Thymus (tissue), 14 donors: ENCODE measurements at places on chromosomes 3 and 15.

DNA sequence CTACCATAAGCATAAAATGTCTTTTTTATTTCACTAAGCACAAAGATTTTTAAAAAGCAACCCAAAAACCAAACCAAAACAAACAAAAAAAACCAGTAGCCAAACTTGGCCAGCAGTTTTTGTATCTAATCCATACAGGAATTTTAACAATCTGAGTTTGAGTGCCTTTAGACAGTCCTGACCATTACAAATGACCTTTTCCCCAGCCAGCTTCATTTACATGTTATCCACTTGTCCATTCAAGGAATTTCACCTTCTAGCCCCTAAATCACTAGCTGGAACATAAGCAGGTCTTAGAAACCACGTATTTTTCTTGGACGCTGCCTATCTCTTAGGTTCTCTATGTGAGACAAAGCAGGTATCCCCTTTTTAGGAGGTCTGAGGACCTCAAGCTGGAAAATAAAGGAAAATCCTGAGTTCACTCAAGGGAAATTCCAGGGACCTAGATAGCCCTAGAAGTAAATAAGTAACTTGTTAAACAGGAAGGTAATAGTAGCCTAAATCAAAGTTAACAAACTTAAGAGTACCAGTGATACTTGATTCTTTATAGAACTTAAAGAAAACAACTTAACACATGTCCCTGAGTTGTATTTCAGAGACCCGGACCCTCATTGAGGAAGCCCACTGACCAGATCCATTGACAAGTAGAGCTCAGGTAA is 34.2 kb downstream of the CIP2A start:
- DNase-seq, result no peak

GRCh38 chr15:65659502-65660052 is 37.8 kb downstream of the SLC24A1 start:
- no peak for DNase-seq

- DNase-seq, result no peak
These were observed 8.9 kb downstream of the ECE2 start for GRCh38 chr3:184284696-184285095.

- DNase-seq, result peak; percentile 4
These were observed 794.8 kb downstream of the MCTP2 start for GRCh38 chr15:95025924-95026728.

GRCh38 chr3:190318666-190319065 is 3.6 kb downstream of the CLDN1 start:
- DNase-seq, result no peak

GRCh38 chr15:73225358-73226015 is 143.3 kb downstream of the HCN4 start:
- no peak for DNase-seq

GRCh38 chr15:99139276-99139675 is 34.4 kb downstream of the SYNM start:
- no peak for DNase-seq

DNA sequence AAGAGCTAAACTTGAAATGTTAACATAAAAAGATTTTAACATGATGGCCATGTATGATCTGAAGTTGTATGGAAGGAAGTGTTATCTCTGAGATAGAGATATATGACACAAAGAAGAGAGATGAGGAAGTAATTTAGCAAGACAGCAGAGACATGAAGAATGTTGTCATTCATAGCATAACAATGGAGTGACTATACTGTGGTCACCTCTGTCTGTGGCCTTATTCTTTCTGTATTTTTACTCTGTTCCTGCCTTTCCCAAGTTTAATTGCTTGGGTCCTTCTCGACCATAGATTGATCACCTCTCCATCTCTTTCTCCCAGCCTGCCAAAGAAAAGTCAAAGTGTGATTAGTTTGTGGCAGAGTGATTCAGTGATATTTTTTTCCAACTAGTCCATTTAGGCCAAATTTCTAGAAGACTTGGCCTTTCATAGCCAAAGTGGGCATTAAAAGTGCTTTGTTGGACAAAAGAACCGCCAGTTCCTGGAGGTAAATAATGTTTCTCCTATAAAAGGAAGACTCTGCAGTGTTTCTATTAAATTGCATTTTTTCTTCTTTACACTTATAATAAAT is 711.9 kb downstream of the CADM2 start:
- DNase-seq, result no peak

DNA sequence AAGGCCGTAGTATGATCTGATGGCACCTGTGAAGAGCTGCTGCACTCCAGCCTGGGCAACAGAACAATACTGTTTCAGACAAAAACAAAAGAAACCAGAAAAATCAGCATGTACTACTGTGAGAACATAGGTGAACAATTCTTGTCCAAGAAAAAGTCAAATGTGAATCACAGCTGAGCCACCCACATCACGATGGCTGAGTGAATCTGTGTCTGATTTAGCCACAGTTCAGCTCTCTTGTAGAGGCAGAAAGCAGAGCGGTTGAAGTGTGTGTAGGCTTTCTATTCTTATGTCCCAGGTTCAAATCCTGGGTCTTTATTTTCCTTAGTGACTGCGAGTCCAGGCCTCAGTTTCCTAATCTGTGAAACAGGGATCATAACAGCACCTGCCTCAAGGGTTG is 4.4 kb upstream of the FURIN start:
- DNase-seq, result no peak

- DNase-seq, result no peak
These were observed 223.7 kb upstream of the CD96 start for GRCh38 chr3:111318289-111318688.

DNA sequence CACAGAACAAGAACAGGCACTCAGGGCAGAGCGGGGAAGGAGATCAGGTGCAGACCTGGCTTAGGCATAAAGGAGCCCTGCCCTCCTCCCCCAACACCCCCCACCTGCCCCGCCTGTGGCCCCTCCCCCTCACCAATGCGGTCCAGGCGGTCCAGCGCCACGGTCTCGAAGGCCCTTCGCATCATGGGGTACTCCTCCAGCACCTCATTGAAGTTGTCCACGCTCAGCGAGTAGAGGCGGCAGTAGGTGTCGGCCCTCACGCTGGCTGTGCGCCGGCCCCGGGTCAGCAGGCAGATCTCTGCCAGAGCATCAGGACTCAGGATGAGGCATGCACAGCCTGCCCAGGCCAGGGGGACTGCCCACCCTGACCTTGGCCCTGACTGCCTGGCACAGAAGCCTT is 44.8 kb downstream of the HCN4 start:
- no peak for DNase-seq

DNA sequence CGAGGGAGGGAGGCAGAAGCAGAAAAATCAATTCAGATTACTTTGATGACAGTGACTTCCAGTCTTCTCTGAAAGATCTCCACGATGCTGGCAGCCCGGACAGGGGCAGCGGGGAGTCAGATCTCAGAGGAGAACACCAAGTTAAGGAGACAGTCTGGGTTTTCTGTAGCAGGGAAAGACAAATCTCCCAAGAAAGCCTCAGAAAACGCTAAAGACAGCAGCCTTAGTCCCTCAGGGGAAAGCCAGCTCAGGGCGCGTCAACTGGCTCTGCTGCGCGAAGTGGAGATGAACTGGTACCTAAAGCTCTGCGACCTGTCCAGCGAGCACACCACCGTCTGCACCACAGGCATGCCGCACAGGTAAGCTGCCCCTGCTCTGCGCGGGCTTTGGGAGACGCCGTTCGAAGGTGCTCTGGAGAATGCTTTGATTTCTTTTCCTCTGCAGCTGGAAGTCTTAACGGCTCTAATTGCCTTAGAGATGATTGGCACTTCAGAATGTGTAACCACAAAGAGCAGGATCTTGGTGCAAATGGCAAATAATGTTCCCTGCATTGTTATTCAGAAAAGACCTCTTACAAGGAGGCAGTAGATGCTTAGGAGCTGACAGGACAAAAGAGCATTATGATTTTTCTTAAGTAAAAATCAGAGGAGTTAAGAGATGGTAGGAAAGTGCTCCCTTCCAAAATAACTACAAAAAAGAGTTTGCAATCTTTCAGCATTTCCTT is at the start of gene KCNAB1:
TSS of gene KCNAB1 (plus strand) at position 51 of the 724 bp plus-strand sequence.
- no peak for DNase-seq

DNA sequence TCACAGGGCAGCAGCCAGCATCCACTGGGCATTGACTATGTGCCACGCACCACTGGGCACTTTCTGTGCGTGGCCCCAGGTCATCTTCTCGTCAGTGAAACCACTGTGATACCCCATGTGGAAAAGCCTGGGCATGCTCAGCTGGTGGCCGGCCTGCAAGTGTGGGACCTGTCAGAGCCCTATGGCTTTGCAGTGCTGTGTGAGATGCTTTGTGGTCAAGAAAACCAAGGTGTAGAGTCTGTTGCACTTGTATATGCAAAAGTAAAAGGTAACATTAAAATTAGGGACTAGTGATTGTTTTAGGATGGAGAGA is 69.5 kb downstream of the PGPEP1L start:
- no peak for DNase-seq

- DNase-seq, result peak; percentile 74
These were observed 720 bp upstream of the TNIK start for GRCh38 chr3:171460725-171461524.

- DNase-seq, result no peak
These were observed 16.4 kb downstream of the SRPRB start for GRCh38 chr3:133821767-133822638.

GRCh38 chr3:51934991-51935885 is 6.5 kb downstream of the RRP9 start:
- no peak for DNase-seq

DNA sequence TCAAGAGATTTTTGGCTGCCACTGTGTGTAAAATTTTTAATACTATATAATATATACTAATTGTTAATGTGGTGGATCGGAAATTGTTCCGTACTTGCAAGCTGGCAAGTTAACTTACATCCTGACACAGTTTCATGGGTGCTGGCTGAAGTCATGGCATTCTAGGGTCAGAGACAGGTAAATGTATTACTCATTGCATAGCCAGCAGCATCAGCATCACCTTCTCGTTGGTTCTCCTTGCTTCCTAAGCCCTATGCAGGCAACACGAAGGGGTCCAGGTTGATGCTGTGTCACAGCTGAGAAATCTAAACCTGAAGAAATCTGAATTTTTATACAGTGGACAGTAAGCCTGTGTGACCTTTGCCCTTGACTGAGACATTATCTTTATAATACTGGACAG is 162.7 kb downstream of the KLHL25 start:
- DNase-seq, result no peak

DNA sequence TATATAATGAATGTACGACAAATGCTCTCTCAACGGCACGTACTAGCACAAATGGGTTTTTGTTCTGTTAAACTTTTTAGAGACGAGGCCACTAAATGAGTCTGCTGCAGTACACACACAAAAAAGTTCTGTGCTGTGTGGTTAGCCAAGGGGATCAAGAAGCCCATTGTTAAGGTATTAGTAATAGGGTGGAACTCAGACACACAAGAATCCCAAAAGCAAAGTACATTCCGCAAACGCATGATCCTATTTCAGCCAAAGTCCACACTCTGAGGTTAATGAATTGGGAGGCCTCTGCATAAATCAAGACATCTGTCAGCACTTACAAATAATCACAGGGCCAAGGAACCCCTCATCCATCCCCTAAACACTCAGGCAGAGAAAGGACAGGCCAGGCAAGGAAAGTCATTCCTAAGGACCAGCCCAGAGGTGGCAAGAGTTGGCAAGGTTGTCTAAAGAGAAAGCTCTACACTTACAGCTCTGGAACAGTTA is 12.1 kb downstream of the OSBPL10 start:
- no peak for DNase-seq

DNA sequence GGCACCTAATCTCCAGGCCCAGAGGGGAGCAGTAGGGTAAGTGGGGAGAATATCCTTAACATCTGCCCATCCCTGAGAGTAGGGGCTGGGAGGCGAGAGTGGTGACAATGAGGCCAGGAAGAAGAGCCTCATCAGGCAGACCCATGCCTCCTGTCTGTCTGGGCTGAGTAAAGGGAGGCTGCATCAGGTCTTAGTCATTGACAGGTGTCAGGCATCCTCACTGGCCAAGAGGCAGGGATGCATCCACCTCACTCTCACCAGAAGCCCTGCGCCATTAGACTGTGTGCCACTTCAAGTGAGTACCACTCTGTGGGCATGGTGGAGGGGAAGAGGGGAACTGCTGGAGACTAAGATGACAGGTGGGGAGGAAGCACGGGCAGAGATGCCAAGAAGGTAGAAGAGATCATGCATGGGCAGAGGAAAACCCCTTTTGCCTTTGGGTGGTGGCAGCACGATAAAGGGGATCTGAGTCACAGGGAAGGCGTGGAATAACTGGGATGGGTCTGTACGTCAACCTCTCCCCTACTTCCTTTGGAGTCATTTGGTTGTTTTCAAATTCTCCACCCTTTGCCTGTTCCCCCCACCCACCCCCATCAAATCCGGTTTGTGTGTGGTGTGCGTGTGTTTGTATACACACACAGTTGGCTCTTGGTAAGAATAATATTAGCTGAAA is 14.1 kb downstream of the ANAPC13 start:
- DNase-seq, result no peak

DNA sequence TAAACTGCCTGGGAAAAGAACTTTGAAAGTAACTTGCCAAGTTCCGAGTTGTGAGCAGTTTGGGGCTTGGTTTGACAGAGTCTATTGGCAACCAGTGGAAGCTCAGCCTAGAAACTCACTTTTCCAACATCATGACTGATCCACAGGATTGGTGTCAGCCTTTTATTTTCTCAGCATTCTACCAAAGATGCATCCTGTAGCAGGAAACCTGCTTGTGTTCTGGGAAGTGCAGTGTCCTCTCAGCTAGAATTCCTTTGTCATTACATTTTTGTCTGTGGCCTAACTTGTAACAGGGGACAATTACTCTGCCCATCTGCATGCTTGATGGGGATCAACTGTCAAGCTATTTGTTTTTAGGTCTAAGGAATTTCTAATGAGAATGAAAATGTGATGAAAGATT is 116.7 kb upstream of the LMOD3 start:
- DNase-seq, result no peak

- DNase-seq, result no peak
These were observed 704.2 kb downstream of the EDEM1 start for GRCh38 chr3:5891711-5892110.

GRCh38 chr3:54905920-54906319 is 21.9 kb downstream of the LRTM1 start:
- no peak for DNase-seq

DNA sequence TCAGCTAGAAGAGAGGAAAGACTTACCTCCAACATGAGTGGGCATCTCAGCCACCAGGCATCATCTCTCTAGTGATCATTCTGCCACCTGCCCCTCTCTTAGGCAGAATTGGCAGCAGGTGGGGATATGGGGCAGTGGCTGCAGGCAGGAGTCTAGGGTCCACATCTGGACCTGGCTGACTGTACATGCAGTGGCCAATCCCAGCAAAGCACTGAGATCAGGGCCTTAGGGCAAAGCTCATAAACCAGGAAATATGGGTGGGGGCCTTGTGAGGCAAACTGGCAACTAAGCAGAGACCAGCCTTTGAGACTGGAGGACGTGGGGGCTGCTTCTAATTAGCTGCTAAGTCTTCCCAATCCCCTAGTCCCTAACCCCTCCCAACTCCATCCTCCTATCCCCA is 12.9 kb downstream of the POMGNT2 start:
- no peak for DNase-seq
